ENCODE measurements at places on chromosomes 7 and 10.

DNA sequence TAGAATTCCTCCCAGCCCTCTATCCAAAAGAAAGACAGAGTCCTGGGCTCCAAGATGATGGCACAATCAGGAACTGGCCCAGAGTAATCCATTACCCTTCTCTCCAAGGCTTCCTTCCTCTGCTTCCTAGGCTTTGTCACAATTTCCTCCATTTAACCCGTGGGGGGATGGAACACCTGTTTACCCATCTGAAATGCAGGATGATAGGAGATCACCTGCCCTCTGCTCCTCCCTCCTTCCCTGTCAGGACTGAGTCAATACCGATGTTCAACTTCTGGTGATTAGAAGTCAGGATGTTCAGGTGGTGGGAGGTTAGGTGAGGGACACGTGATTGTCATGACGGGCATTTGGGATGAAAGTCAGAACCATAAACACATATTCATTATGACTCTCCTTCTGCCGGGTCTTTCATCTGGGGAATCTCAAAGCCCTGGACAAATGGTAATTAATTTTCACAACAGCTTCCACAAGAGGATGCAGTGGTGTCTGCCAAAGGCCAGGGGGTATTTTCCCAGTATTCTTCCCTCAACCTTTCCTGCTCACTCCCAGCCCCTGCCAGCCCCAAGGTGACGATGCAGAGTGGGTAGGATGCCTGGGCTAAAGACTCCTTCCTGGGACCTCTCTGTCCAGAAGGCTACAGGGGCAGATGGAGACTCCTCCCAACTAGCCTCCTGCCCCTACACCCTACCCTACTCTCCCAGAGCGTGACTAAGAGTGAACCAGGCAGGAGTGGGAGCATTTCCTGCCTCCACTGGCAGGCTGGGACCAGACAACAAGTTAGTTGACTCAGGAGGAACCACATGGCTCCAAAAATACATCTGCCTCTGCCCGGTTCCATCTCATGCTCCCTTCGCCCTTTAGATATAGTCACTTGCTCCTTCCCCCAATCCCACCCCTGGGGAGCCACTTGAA lies 27.9 kb downstream of the DUSP5 start:
- DNase-seq: no peak
- peaks cover 15% of the 10 kb centered on the region for H3K27me3 ChIP-seq
- H3K36me3 ChIP-seq: no peaks in the 10 kb centered on the region
- no peak overlapping the region for H3K4me3 ChIP-seq
- no peak overlapping the region for H3K27ac ChIP-seq

DNA sequence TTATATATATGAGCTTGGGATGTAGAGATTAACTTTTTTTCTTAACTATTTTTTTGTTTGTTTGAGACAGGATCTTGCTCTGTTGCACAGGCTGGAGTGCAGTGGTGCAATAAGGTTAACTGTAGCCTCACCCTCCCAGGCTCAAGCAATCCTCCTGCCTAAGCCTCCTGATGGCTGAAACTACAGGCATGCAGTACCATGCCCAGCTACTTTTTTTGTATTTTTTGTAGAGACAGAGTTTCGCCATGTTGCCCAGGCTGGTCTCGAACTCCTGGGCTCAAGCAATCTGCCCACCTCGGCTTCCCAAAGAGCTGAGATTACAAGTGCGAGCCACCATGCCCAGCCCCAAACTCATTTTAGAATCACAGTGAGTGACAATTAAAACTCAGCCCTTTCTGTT lies 105.2 kb downstream of the CUBN start:
- H3K4me3 ChIP-seq: no peak overlapping the region
- no peaks in the 10 kb centered on the region for H3K36me3 ChIP-seq
- H3K4me1 ChIP-seq: no peaks in the 10 kb centered on the region
- no peaks in the 10 kb centered on the region for H3K27me3 ChIP-seq

DNA sequence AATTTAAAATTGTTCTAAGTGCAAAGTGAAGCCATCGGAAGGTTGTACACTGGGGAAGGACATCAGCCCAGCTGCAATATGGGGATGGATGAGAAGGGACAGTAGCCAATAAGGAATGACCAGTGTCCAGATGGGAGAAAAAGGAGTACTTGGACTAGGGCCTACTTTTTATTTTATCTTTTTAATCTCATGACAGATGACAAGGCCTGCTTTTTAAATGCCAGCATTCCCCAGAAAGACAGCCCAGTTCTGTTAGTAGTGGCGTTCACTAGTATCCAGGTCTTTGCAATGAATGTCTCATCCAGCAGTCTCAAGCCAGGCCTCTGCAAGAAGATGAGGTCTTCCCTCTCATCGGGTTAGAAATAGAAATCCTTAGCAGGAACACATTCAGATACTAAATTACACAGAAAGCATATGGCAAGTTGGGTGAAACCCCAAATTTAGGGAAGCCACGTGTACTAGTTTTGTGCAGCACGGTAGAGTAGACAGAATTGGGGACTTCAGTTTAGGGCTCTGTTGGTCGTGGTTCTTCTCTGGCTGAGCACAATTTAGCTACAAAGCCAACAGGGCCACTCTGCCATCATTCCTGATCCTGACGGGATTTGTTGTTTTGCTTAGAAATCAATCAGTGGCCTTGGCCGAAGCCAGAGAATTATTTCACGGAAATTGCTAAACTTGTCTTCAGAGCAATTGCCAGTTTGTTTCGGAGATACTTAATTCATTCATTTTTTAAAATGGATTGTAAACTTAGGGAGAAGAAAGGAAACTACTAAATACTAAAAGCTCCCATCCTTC lies 227.8 kb downstream of the ARHGAP21 start:
- no peak for DNase-seq
- H3K27ac ChIP-seq: no peak overlapping the region
- H3K4me1 ChIP-seq: no peaks in the 10 kb centered on the region
- H3K27me3 ChIP-seq: no peaks in the 10 kb centered on the region
- no peak overlapping the region for H3K4me3 ChIP-seq
- peaks cover 8% of the 10 kb centered on the region for H3K36me3 ChIP-seq

GRCh38 chr10:119908166-119908565 lies 15.6 kb downstream of the SEC23IP start:
- H3K4me3 ChIP-seq: no peak overlapping the region
- peaks cover 96% of the 10 kb centered on the region for H3K36me3 ChIP-seq
- H3K27ac ChIP-seq: no peak overlapping the region
- H3K4me1 ChIP-seq: no peaks in the 10 kb centered on the region
- no peak for DNase-seq
- no peaks in the 10 kb centered on the region for H3K27me3 ChIP-seq

DNA sequence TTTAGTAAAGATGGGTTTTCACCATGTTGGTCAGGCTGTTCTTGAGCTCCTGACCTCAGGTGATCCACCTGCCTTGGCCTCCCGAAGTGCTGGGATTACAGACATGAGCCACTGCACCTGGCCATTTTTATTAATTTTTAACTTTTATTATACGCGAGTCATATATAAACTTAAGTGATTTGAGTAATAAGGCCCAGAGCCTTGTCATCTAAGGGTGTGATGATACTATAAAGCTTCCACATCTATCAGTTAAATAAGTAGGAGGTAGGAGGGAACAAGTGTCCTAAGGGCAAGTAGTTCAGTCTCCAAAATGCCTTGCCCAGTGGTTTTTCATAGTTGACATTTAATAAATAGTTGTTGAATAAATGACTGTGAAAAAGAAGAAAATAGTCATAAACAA lies 13.3 kb upstream of the HILPDA start:
- H3K27me3 ChIP-seq: no peaks in the 10 kb centered on the region
- H3K27ac ChIP-seq: no peak overlapping the region
- H3K4me3 ChIP-seq: no peak overlapping the region
- H3K36me3 ChIP-seq: no peaks in the 10 kb centered on the region

GRCh38 chr7:144545330-144545729 lies 141.8 kb upstream of the NOBOX start:
- no peaks in the 10 kb centered on the region for H3K4me1 ChIP-seq
- no peaks in the 10 kb centered on the region for H3K36me3 ChIP-seq
- no peak overlapping the region for H3K27ac ChIP-seq
- H3K27me3 ChIP-seq: no peaks in the 10 kb centered on the region
- no peak overlapping the region for H3K4me3 ChIP-seq
- DNase-seq: no peak

GRCh38 chr7:155899596-155899995 lies 87.3 kb upstream of the SHH start:
- peak; percentile 15 for DNase-seq
- H3K4me1 ChIP-seq: no peaks in the 10 kb centered on the region
- H3K27me3 ChIP-seq: no peaks in the 10 kb centered on the region

DNA sequence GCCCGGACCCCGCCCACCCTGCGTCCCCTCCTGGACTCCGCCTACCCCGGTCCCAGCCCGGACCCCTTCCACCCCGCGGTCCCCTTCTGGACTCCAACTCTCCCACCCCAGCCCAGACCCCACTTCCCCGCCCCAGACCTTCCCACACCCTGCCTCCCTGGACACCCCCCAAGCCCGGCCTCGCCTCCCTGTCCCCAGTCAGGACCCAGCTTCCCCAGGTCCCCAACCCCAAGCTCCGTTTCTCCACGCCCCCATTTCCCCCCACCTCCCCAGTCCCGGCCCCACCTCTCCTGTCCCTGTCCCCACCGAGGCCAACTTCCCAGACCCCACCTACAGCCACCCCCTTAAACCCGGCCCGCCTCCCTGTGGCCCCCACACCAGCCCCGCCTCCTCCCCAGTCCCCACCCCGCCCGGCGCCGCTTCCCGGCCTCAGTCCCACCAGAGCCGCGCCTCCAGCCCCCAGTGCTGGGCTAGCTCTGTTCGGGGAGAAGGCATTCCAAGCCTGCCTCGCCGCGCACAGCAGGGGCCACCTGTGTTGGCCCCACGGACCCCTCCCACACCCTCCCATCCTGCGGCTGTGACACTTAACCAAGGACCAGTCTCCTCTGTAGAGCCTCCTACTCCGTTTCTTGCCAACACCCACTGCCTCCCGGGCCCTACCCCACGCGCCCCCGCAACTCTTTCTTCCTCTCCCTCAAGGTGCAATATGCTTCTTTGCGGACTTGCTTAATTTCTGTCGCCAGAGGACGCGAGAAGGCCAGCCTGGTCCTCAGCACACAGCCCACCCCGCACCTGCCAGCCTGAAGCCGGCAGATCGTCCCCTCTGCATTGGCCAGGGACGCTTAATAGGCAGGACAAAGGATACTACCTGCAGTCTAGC lies 736 bp upstream of the ITIH5 start:
- peak overlapping the region; percentile 79 for H3K4me3 ChIP-seq
- no peak for DNase-seq
- H3K27ac ChIP-seq: peak overlapping the region; percentile 57
- H3K36me3 ChIP-seq: no peaks in the 10 kb centered on the region

GRCh38 chr7:25951414-25952260 lies 200.4 kb upstream of the NFE2L3 start:
- peaks cover 22% of the 10 kb centered on the region for H3K4me1 ChIP-seq
- DNase-seq: no peak
- H3K27me3 ChIP-seq: no peaks in the 10 kb centered on the region
- peak overlapping the region; percentile 24 for H3K27ac ChIP-seq

- no peak for DNase-seq
- H3K27ac ChIP-seq: no peak overlapping the region
- H3K27me3 ChIP-seq: no peaks in the 10 kb centered on the region
- H3K4me3 ChIP-seq: no peak overlapping the region
- H3K4me1 ChIP-seq: no peaks in the 10 kb centered on the region
Observed at GRCh38 chr10:9615189-9615588, 1402.5 kb upstream of the CELF2 start.

GRCh38 chr7:5414916-5415315 lies 8.7 kb downstream of the TNRC18 start:
- no peak for DNase-seq
- no peaks in the 10 kb centered on the region for H3K36me3 ChIP-seq
- H3K27ac ChIP-seq: no peak overlapping the region
- H3K27me3 ChIP-seq: no peaks in the 10 kb centered on the region

DNA sequence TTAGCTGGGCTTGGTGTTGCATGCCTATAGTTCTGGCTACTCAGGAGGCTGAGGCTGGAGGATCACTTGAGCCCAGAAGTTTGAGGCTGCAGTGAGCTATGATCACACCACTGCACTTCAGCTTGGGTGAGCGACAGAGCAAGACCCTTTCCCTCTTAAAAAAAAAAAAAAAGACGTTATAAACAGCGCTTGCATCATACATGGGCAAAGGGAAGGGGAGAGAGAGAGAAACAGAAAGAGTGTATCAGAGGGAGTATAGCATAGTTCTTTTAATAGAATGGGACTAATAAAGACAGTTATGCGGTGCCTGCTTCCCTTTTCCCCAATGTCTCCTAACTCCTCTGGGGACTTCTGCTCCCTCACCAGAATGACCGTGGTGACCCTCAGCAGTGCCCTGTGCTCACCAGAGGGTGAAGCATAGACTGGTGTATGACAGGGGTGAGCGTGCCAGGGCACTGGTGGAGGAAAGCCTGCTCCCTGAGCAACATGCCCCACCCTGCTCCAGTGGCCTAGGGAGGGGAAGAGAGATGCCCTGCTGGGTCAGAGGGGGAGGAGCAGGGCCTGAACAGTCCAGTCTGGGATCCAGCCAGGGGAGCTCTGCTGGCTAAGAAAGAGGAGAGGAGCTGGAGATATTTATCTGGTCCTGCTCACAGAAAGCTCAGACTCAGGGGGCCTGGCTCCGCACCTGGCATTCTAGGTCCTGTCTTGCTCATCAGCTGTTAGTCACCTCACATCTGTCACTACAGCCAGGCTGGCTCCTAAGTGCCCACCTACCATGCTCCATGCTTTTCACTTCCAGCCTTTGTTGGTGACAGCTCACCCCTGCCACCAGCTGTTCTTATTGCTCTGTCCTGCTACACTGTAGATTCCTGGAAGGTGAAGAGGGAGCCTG lies 2.2 kb downstream of the PDZD7 start:
- no peak for DNase-seq
- no peaks in the 10 kb centered on the region for H3K27me3 ChIP-seq
- peaks cover 20% of the 10 kb centered on the region for H3K4me1 ChIP-seq
- H3K27ac ChIP-seq: no peak overlapping the region
- no peak overlapping the region for H3K4me3 ChIP-seq
- H3K36me3 ChIP-seq: no peaks in the 10 kb centered on the region

- H3K27ac ChIP-seq: no peak overlapping the region
- peaks cover 28% of the 10 kb centered on the region for H3K4me1 ChIP-seq
- no peak for DNase-seq
- no peak overlapping the region for H3K4me3 ChIP-seq
- no peaks in the 10 kb centered on the region for H3K27me3 ChIP-seq
Observed at GRCh38 chr7:17274551-17275245, 23.8 kb upstream of the AHR start.

DNA sequence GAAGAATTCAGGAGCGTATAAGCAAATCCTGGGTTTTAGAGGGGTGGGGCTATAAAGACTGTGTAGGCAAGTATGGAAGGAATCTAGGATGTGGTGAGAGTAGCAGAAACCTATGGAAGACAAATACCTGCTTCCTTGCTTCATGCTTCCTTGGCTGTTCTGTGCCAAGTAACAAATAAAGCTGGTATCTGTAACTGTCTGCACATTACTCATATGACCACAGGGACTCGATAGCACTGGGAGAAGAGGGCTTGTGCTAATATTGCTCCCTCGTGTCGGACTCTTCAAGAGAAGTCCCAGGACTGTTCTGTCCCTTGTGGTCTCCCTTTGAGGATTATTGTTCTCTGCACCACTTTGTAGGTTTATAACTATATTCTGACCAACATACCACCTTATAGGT lies 11.5 kb upstream of the GIMAP7 start:
- H3K27me3 ChIP-seq: no peaks in the 10 kb centered on the region
- no peaks in the 10 kb centered on the region for H3K36me3 ChIP-seq
- H3K4me3 ChIP-seq: no peak overlapping the region
- no peak overlapping the region for H3K27ac ChIP-seq
- no peak for DNase-seq

- H3K27me3 ChIP-seq: no peaks in the 10 kb centered on the region
- no peak overlapping the region for H3K4me3 ChIP-seq
- DNase-seq: no peak
- no peaks in the 10 kb centered on the region for H3K36me3 ChIP-seq
Observed at GRCh38 chr7:51121036-51121790, 195.4 kb downstream of the COBL start.

GRCh38 chr7:98134420-98135228 lies 28.0 kb downstream of the LMTK2 start:
- H3K4me1 ChIP-seq: no peaks in the 10 kb centered on the region
- no peaks in the 10 kb centered on the region for H3K27me3 ChIP-seq
- H3K4me3 ChIP-seq: no peak overlapping the region
- DNase-seq: no peak
